Chondrocyte (in vitro differentiated cells): ENCODE measurements at places on chromosomes 5 and 9. TPM values are rescaled to one million over a fixed set of nuclear protein-coding genes. Genes with fewer than 3 reads are reported as not detected.
A peak's percentile ranks its signal among the peaks of the same experiment; 100 is the strongest.

DNA sequence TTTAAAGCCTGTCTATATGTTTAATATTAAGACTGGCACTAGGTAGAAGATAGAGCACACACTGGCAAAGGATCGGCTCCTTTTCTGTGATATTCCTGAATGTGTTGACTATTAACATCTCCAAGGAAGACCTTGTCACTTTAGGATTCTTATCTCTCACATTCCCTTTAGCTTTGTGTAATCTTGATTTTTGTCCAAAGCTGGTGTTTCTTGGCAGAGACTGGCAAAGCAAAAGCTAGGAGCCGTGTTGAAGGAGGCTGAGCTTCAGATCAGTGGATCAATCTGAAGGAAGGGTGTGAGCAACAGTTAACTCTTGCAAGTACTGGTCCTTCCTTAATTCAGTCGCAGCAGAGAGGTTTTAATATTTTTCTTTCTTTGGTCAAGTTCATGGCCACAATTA lies 830.4 kb upstream of the ZNF608 start:
- no peaks in the 10 kb centered on the region for H3K27me3 ChIP-seq
- H3K4me3 ChIP-seq: no peak overlapping the region
- DNase-seq: no peak
- H3K27ac ChIP-seq: no peak overlapping the region
- H3K36me3 ChIP-seq: no peaks in the 10 kb centered on the region

DNA sequence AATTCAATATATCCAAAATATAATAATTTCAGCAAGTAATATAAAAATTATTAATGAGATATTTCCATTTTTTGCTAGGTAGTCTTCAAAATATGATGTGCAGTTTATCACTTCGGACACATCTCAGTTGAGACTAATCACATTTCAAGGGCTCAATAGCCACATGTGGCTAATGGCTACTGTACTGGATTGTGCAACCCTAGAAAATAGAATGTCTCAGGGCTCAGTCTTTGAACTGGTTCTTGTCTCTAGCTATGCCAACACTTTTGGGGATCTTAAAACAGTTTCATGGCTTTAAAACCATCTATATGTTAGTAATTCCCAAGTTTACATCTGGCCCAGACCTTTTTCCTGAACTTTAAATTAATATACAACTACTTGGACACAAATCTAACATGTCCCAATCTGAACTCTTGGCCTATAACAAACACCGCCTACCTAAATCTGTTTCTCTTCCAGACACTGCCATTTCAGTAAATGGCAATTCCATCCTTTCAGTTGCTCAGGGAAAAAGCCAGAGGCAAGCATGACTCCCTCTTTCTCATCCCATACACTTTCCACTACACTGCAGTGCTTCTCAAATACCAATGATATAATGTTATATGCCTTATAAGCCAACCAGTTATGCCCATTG lies 18.8 kb downstream of the PTAR1 start:
- peaks cover 7% of the 10 kb centered on the region for H3K36me3 ChIP-seq
- no peak overlapping the region for H3K27ac ChIP-seq
- no peak overlapping the region for H3K4me3 ChIP-seq
- H3K4me1 ChIP-seq: peaks cover 5% of the 10 kb centered on the region
- H3K27me3 ChIP-seq: no peaks in the 10 kb centered on the region
- no peak for DNase-seq

- no peak overlapping the region for H3K27ac ChIP-seq
- H3K27me3 ChIP-seq: peaks cover 3% of the 10 kb centered on the region
- H3K36me3 ChIP-seq: no peaks in the 10 kb centered on the region
- no peak for DNase-seq
- H3K4me1 ChIP-seq: no peaks in the 10 kb centered on the region
Measured at GRCh38 chr5:91301106-91301846, 81.8 kb downstream of the ARRDC3 start.

- no peaks in the 10 kb centered on the region for H3K27me3 ChIP-seq
- H3K27ac ChIP-seq: peak overlapping the region; percentile 68
- peak overlapping the region; percentile 93 for H3K4me3 ChIP-seq
- peaks cover 37% of the 10 kb centered on the region for H3K4me1 ChIP-seq
Measured at GRCh38 chr9:125749287-125749935, 2.2 kb downstream of the PBX3 start.

- no peak overlapping the region for H3K27ac ChIP-seq
- no peaks in the 10 kb centered on the region for H3K4me1 ChIP-seq
- H3K27me3 ChIP-seq: no peaks in the 10 kb centered on the region
- no peaks in the 10 kb centered on the region for H3K36me3 ChIP-seq
Measured at GRCh38 chr5:122703203-122703602, 71.7 kb upstream of the SNX2 start.

- no peaks in the 10 kb centered on the region for H3K36me3 ChIP-seq
- H3K4me1 ChIP-seq: peaks cover 5% of the 10 kb centered on the region
- peaks cover 3% of the 10 kb centered on the region for H3K27me3 ChIP-seq
- no peak for DNase-seq
- H3K27ac ChIP-seq: no peak overlapping the region
- H3K4me3 ChIP-seq: no peak overlapping the region
Measured at GRCh38 chr5:115657881-115658233, 32.0 kb upstream of the TMED7 start.

- no peaks in the 10 kb centered on the region for H3K36me3 ChIP-seq
- no peak overlapping the region for H3K4me3 ChIP-seq
Measured at GRCh38 chr5:98638701-98639100, 134.8 kb upstream of the RGMB start.

- no peak overlapping the region for H3K4me3 ChIP-seq
- H3K36me3 ChIP-seq: peaks cover 3% of the 10 kb centered on the region
- H3K27me3 ChIP-seq: no peaks in the 10 kb centered on the region
- H3K4me1 ChIP-seq: peaks cover 10% of the 10 kb centered on the region
- DNase-seq: no peak
Measured at GRCh38 chr9:127862075-127863011, 7.9 kb upstream of the ENG start.

DNA sequence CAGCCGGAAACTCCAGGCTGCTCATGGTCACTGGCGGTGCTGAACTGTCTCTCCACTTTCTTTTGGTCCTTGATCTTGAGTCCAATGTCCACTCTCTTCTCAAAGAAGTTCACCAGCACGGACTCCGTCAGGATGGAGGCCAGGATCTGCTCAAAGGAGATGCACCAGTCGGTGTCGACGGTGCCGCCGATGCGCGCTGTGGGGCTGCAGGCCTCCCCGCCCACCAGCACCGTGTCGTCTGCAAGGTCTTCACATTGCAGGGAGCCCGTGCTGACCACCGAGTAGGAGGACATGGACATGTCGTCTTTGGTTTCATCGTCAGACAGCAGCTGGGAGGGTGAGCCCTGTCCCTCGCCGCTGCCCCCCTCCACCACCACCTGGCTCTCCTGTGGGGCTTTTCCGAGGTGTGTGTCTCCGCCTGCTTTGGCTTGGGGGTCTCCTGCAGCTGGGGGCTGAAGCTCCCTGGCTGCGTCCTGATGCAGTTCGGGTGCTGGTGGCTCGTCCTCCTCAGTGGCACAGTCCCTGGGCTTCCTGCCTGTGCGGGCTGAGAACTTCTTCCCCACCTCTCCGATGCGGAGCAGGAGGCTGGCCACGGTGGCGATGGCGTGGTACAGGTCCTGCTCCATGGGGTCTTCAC lies 5.0 kb upstream of the MRNIP start:
- H3K27ac ChIP-seq: no peak overlapping the region
- peaks cover 12% of the 10 kb centered on the region for H3K4me1 ChIP-seq
- peaks cover 16% of the 10 kb centered on the region for H3K36me3 ChIP-seq
- peak; percentile 90 for DNase-seq

- no peaks in the 10 kb centered on the region for H3K27me3 ChIP-seq
- H3K36me3 ChIP-seq: peaks cover 25% of the 10 kb centered on the region
- no peak overlapping the region for H3K4me3 ChIP-seq
- H3K4me1 ChIP-seq: peaks cover 7% of the 10 kb centered on the region
- no peak for DNase-seq
- H3K27ac ChIP-seq: peak overlapping the region; percentile 42
Measured at GRCh38 chr5:41736641-41737040, 133.6 kb downstream of the OXCT1 start.

GRCh38 chr9:35728041-35728971 lies 3.7 kb downstream of the TLN1 start:
- peaks cover 27% of the 10 kb centered on the region for H3K36me3 ChIP-seq
- no peaks in the 10 kb centered on the region for H3K27me3 ChIP-seq
- peaks cover 21% of the 10 kb centered on the region for H3K4me1 ChIP-seq
- no peak for DNase-seq
- H3K4me3 ChIP-seq: no peak overlapping the region

DNA sequence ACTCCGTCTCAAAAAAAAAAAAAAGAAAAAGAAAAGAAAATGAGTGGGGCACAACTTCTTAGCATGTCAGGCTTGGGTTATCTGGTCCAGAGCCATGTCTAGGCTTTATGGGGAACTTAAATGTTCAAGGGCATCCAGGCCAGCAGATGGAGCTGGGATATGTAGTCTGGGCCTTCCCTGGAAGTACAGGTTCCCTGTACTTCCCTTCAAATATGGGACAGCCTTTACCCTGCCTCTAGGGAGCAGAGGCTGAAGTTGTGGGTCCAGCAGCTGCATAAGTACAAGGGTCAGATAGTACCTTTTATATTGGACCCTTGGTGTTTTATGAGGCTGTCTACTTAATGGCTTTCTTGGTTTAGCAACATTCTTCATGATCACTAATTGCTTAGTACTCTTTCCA lies 42.1 kb downstream of the FAF2 start:
- no peak overlapping the region for H3K27ac ChIP-seq
- H3K36me3 ChIP-seq: peaks cover 38% of the 10 kb centered on the region
- no peak for DNase-seq
- H3K27me3 ChIP-seq: no peaks in the 10 kb centered on the region

- H3K27me3 ChIP-seq: peaks cover 45% of the 10 kb centered on the region
- H3K27ac ChIP-seq: no peak overlapping the region
- H3K4me3 ChIP-seq: no peak overlapping the region
- no peaks in the 10 kb centered on the region for H3K36me3 ChIP-seq
- DNase-seq: no peak
Measured at GRCh38 chr5:180718810-180719453, 20.9 kb downstream of the OR2Y1 start.

GRCh38 chr5:140043508-140043872 lies 391 bp upstream of the NRG2 start:
- H3K27ac ChIP-seq: no peak overlapping the region
- H3K36me3 ChIP-seq: no peaks in the 10 kb centered on the region
- peaks cover 39% of the 10 kb centered on the region for H3K27me3 ChIP-seq
- peaks cover 15% of the 10 kb centered on the region for H3K4me1 ChIP-seq

DNA sequence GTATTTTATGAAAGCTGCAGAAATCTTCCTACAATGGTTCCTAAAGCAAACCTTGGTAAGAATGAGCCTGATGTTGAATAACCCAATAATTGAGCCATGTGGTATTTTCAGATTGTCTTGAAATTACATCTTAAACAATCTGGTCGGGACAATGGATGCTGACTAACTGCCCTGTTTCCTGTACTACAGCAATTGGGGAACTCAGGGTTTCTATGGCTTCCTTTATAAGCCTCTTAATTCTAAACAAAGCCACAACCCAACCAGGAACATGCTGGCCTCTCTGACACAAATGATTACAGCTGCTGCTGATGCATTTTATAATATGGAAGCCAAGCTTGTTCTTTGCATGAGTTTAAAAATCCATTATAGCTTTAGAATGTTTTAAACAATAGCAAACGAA lies 30.2 kb downstream of the PTPN3 start:
- peaks cover 17% of the 10 kb centered on the region for H3K4me1 ChIP-seq
- no peaks in the 10 kb centered on the region for H3K27me3 ChIP-seq
- no peaks in the 10 kb centered on the region for H3K36me3 ChIP-seq
- DNase-seq: no peak

DNA sequence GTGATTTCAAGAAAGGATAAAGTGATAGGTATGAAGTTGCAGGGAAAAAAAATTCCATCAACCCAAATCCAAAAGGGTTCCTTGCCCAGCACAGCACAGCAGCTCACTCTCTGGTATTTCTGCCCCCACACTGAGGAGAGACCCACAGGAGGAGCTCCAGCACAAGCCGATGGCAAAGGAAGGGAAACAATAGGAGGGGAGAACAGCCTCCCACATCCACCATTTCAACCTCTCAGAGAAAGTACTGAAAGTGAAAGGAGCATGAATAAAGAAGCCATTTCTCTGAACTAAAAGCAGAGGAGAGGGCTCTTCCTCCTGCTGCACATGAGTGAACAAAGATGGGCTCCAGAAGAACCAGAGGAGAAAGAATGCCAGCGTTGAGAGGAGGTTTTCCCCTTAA lies 54.9 kb upstream of the ZSWIM6 start:
- no peaks in the 10 kb centered on the region for H3K36me3 ChIP-seq
- no peak overlapping the region for H3K4me3 ChIP-seq
- DNase-seq: no peak
- H3K27ac ChIP-seq: no peak overlapping the region
- H3K4me1 ChIP-seq: peaks cover 20% of the 10 kb centered on the region
- no peaks in the 10 kb centered on the region for H3K27me3 ChIP-seq

GRCh38 chr5:122262103-122262502 lies 49.9 kb upstream of the SNCAIP start:
- DNase-seq: no peak
- peaks cover 21% of the 10 kb centered on the region for H3K4me1 ChIP-seq
- no peak overlapping the region for H3K4me3 ChIP-seq
- no peak overlapping the region for H3K27ac ChIP-seq
- H3K36me3 ChIP-seq: peaks cover 5% of the 10 kb centered on the region

GRCh38 chr5:137730336-137730735 lies 5.6 kb downstream of the KLHL3 start:
- no peak overlapping the region for H3K4me3 ChIP-seq
- H3K27me3 ChIP-seq: no peaks in the 10 kb centered on the region
- peaks cover 10% of the 10 kb centered on the region for H3K4me1 ChIP-seq
- DNase-seq: no peak
- no peaks in the 10 kb centered on the region for H3K36me3 ChIP-seq

DNA sequence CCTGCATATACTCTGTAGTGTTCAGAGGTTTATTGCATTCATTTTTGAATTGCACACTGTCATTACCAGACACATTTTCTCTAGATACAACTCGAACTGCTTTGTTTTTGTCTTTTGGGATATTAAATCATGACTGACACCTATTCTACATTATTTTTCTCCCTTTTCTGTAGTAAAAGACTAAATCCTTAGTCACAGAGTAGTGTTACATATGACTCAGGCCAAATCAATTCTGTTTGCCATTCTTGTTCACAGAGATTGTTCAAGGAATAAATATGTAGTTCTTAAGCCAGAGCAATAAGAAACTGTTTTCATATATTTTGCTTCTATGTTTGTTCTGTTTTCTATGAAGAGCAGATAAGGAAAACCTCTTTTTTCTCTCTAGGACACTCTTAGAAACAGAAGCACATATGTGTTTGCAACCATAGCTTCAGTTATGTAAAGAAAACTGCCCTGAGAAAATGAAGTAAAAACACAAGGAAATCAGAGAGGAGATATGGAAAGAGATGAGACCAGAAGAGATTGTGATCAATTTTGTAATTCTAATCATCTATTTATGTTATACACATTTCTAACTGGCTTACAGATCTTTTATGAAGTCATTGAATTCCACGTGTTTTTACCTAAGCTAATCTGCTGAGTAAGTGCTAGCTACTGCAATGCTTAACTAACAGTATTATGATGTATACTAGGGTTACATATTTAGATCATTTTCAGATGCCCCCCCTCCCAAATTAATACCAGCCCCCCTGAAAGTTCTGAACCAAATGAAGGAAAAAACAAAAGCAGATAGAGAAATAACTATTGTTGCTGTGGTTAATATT lies 1995.6 kb upstream of the CDH6 start:
- H3K27ac ChIP-seq: no peak overlapping the region
- H3K36me3 ChIP-seq: no peaks in the 10 kb centered on the region
- H3K4me1 ChIP-seq: peaks cover 5% of the 10 kb centered on the region
- DNase-seq: no peak
- peaks cover 6% of the 10 kb centered on the region for H3K27me3 ChIP-seq

Gene CHMP5
- 52.7 to 61.2 TPM (median 58.4 TPM) in 3 replicates for total RNA-seq

Gene ZNF346
- total RNA-seq: 15.1 to 24.1 TPM (median 16.4 TPM) in 3 replicates

Gene CCL27
- total RNA-seq: not detected in 3 replicates

Gene ABLIM3
- 7.6 to 16.0 TPM (median 15.4 TPM) in 3 replicates for total RNA-seq

Gene HMMR
- 3.7 to 4.2 TPM (median 3.9 TPM) in 3 replicates for total RNA-seq

Gene POU5F2
- 0.45 to 0.92 TPM (median 0.62 TPM) in 3 replicates for total RNA-seq

Gene TICAM2
- total RNA-seq: 3.2 to 4.7 TPM (median 4.0 TPM) in 3 replicates

Gene PCDHA12
- total RNA-seq: 15.9 to 23.6 TPM (median 23.0 TPM) in 3 replicates

Gene SUSD3
- not detected in 3 replicates for total RNA-seq

Gene SLC6A3
- not detected in 3 replicates for total RNA-seq

Gene OBP2B
- not detected in 3 replicates for total RNA-seq

Gene ASS1
- 193 to 202 TPM (median 194 TPM) in 3 replicates for total RNA-seq
